CD4-positive, alpha-beta T cell treated with Interleukin-17A for 1 hour (primary cell): ENCODE measurements at places on chromosomes 7 and 10.

DNA sequence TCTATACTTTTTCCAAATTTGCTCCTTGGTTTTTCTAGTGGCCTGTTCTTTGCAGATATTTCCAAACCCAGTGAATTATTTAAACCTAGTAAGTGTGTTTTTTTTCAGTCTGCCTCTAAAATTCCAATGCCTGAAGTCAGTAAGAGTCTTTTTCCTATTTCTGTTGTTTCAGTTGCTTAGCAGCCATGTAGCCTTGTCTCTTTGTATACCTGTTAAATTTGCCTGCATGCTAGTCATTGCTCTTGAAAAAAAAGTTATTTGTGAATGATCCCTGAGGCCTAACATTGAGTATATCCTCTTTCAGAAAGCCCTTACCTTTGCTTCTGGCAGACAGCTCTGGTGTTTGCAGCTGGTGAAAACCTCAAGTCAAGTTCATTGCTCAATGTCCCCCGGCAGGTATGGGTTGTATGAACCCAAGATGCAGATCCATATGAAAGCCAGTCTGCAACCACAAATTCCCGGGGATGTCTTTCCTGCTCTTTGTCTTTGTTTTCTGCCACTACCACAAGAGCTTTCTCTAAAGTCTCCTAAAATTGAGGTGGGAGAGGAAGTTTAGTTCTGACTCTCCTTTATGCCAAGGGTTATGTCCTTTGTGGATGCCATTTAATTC lies 35.7 kb downstream of the CH25H start:
- DNase-seq = no peak

- DNase-seq = no peak
Observed at GRCh38 chr10:25753776-25754175, 180.3 kb upstream of the MYO3A start.

DNA sequence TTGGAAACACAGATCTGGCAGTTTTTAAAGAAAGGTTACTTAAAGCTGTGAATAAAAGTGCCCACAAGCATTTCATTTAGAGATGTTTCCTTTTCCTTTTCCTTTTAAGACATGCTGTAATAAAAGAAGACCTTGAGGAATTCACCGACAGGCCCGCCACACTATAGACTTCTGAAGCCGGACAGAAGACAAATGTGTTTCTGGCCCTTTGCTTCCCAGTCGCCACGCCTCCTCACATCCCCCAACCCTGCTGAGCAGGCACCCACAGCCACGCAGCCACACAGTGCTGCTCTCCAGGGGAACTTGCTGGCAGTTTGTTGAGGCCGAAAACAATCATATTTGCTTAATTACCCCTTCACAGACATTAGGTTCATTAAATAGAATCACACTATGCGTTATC lies 83.4 kb downstream of the SLC25A13 start:
- no peak for DNase-seq

- peak; percentile 58 for DNase-seq
Observed at GRCh38 chr7:141533149-141533949, 17.9 kb upstream of the AGK start.

GRCh38 chr7:32516551-32517100 lies 21.3 kb downstream of the AVL9 start:
- no peak for DNase-seq

DNA sequence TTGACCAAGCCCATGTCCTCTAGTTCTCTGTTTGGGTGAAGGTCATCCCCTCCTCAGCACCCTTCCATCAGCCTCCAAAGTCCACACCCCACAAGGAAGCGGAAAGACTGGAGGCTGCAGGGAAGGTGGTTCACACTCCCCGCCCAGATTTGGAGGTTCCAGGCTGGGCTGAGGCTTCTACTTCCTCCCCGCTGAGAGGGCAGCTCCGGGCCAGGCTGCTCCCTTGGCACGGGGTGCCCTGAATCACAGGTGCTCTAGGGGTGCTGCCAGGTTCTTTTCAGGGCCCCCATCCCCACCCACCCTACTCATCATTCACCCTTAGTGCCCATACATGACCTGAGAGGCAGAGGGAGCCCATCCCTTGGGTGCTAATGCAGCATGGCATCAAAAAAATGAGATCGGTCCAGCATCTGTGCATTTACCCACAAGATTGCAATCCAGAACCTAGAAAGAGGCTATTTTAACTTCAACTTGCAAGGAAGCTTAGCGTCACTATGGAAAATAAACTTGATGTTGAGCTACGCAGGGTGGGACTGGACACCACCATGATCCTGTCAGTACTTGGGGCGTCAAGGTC lies 47.3 kb upstream of the ZMIZ1 start:
- no peak for DNase-seq

- no peak for DNase-seq
Observed at GRCh38 chr7:44066111-44066460, 719 bp upstream of the PGAM2 start.

DNA sequence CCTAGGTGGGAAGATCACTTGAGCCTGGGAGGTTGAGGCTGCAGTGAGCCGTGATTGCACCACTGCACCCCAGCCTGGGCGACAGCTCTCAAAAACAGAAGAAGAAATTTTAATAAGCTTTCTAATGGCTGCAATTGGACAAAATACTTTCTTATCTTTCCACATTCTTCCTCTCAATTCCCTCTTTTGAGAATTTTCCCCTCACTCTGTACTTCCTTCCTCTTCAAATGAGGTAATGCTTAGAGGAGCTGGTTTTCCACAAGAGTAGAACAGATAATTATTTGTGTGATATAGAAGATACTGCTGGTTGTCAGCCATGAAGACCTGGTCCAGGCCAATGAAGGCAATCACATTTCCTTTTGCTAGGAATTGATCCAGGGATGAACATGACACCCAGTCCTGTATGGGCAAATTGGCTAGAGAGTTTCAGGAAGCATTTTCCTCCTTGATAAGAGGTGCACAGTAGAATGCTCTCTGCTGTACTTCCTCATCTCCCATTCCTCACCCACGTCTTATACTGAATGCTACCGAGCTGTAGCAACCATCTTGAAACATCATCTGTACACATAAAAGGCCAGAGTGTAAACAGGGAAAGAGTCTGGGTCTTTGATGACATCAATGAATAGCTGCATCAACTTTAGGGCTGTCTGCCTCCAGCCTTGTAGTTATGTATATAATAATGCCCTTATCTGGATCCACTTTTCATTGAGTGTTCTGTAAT lies 103.9 kb downstream of the CDK6 start:
- DNase-seq = no peak

DNA sequence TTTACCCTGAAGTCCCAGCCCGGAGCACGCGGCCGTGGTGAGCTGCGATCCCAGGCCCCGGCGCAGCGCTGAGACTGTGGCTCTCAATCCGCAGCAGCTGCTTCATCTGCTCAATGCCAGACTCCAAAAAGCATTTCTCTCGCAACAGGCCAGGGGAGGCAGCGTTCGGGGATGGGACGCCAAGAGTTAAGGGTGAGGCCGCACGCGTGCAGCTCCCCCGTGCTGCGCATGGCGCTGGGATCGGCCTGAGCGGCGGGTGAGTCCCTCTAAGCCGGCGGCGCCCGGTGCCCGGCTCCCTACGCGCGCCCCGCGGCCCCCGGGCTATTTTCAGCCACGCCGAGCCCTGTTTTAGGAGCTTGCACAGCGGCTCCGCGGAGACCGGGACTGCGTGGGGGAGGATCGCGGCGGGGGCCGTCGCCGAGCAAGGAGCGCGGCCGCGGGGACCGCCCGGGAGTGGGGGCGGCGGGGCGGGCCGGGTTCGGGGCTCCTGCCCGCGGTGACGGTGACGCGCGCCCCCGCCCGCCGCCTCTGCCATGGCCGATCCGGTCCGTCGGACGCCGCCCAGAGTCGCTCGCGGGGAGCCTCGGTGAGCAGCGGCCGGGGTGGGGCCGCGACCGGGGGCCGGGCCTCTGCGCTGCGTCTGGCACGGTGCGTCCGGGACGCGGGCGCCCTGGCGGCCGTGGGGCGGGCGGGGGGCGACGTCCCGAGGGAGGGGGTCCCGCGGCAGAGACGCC lies 29.4 kb upstream of the JAKMIP3 start:
- DNase-seq = no peak

GRCh38 chr7:48505051-48505450 lies 333.8 kb downstream of the ABCA13 start:
- no peak for DNase-seq

DNA sequence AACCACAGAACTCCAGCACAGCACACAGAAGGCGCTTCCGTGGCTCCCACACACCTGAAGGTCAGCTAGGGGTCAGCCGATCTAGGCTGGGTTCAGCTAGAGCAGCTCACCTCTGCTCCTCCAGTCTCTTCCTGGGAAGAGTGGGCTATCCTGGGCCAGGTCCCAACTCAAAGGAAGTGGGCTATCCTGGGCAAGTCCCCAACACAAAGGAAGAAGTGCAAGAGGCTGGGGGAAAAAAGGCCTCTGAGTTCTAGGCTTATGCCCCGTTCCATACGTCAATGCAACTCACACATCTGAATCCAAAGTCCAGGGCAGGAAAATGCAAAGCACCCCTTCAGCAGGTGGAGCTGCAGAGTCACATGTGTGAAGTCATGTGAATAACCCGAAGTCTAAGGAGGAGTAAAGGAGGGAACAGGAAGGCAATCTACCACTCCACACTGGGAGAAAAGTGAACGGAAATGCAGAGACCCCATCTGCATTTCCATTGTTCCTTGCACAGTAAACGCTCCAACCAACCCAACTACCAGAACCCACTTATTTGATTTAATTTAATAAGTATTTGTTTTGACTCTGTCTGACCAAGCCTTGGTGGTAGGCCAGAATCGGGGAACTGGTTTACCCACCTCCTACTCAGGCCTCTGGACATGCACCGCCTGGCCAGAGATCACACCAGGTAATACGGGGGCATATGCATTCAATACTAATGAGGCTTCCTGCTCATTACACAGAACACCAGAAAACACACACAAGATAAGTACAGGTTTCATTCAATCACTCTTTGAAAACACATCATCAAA lies 95.5 kb upstream of the RNF32 start:
- no peak for DNase-seq

DNA sequence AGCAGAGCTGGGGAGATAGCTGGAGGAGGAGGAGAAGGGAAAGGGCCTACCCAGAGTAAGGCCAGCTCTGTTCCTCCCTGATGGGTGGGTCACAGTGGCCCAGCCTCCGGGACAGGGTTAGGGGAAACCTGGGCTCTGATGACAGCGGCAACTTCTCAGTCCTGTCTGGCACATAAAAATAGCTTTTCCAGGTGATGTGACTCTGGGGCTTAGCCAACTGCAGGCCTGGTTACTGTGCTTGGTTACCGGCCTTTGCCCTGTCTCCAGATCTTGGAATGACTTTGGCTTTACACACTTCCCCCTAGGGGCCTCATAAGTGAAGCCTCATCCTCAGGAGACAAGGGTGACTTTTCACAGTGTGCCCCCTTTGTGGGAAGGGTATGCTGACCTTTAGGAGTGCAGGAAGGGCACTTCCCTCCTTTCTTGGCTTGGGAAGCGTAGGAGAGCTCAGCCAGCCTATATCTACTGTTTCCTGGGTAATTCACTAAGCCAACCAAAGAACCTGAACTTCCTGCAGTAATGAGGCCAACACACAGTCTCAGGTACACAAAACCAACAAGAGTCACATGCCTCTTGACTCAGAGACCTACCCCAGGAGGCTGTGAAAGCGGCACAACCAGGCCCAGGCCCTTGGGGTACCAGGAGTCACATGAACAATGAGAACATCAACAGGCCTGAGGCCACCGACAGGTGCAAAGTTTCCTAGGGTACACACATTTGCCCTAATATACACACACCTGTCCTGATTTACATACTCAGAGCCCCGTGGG lies 11.7 kb upstream of the HILPDA start:
- no peak for DNase-seq

DNA sequence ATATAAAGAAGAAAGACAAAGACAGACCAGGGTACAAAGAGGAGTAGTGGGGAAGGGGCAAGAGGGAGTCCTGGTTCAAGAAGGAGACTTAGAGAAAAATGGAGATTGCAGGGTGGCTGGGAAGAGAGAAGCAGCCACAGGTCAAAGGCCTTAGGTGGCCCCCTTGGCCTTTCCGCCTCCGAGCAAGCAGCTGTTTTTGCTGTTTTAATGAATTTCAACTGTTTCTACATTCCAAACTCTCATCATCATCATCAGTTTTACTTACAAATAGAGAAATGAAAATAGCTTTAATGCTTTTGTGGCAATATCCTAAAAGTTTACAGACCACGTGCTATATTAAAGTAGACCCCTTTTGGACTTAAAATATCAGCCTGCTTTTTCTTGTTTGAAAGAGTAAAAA lies 399.7 kb downstream of the EXOC4 start:
- no peak for DNase-seq

DNA sequence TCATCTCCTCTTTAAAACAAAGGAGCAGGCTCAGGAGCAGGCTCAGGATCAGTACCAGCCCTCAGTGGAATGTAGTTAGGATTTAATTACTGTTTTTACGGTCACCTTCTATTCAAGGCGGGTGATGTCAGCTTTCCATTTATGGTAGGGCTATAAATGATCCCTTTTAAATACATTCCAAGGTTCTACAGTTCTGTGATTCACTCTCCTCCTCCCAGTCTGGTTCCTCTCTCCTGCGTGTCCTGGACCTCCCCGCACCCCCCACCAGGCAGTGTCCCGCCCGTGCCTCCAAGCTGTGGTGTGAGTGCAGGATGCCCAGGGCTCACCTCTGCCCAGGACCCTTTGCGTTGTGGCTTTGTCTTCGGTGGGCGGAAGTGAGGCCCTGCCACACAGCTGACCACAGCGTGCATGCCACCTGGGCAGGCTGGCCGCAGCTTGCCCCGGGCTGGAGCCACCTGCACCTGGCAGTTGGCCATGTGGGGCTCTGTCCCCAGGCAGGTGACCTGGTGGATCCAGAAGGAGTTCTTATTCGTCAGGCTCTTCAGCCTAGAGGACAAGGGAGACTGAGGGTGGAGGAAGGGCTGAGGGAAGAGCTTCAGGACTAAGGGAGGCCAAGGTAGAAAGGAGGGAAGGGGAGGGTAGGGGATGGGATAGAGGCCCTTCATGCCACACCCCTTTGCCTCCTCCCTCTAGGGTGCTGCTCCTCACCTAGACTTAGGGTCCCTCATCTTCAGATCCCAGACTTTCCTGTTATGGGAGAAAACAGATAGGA lies 9.1 kb downstream of the LOXL4 start:
- no peak for DNase-seq

GRCh38 chr7:155210356-155210755 lies 87.3 kb upstream of the INSIG1 start:
- no peak for DNase-seq

GRCh38 chr7:80735330-80735729 lies 96.9 kb downstream of the CD36 start:
- no peak for DNase-seq

DNA sequence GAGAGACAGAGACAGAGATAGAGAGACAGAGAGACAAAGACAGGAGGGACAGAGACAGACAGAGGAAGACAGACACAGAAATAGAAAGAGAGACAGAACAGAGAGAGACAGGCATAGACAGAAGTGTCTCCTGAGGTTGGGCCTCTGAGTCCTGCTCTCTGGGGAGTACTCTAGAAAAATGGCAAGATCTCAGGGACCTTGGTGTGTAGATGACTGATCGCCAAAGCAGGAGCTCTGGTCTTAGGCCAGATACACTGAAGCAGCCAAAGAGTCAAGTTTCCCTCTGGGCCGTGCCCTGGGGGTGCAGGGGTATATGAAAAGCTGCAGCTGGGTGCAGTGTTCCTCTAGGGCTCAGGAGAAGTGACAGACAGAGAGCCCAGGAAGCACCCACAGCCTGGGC lies 176.6 kb upstream of the TNS3 start:
- DNase-seq = no peak
